Naive thymus-derived CD8-positive, alpha-beta T cell (primary cell): ENCODE measurements at places on chromosomes 7 and 10.

DNA sequence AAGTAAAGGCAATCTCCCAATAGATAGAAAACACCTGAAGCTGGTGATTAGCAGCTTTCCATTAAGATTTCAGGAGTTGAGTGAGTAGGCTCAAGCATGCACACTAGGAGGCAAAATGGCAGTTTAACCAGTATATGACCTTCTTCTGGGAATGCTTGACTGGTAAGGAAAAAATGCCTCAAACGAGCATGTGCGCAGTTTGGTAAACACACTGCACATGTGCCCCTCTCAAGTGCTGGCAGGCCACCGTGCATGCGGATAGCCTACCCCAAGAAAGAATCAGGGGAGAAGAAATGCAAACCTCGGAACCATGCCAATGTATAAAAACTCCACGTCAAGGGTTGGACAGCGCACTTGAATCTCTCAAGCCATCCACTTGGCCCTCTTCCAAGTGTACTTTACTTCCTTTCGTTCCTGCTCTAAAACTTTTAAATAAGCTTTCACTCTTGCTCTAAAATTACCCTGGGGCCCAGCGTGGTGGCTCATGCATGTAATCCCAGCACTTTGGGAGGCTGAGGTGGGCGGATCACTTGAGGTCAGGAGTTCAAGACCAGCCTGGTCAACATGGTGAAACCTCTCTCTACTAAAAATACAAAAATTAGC, 98.8 kb upstream of the CDK1 start:
- no peak for DNase-seq

GRCh38 chr7:20408467-20408826, 77.7 kb downstream of the ITGB8 start:
- no peak for DNase-seq

- no peak for DNase-seq
Observed at GRCh38 chr10:59020502-59020901, 155.9 kb upstream of the PHYHIPL start.

GRCh38 chr10:65950075-65950474, 975.8 kb upstream of the LRRTM3 start:
- no peak for DNase-seq

DNA sequence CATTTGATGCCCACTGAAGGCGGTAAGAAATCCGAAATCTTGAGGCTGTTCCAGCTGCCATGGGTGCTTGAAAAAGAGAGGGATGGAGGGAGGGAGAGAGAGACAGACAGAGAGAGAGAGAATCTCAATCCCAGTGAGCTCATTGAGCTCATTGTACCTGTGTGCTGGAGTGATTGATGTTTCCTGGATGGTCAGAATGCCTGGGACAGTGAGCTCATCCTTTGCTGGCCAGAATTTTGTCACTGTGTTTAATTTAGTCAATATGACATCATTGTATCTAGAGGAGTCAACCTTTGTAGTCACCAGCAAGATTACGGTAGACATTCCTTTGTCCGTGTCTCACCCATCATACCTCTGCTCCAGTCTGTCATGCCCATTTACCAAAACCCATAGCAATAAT, 625.4 kb upstream of the POM121L12 start:
- DNase-seq = no peak

GRCh38 chr10:22657566-22658225, 56.7 kb downstream of the PIP4K2A start:
- DNase-seq = no peak

DNA sequence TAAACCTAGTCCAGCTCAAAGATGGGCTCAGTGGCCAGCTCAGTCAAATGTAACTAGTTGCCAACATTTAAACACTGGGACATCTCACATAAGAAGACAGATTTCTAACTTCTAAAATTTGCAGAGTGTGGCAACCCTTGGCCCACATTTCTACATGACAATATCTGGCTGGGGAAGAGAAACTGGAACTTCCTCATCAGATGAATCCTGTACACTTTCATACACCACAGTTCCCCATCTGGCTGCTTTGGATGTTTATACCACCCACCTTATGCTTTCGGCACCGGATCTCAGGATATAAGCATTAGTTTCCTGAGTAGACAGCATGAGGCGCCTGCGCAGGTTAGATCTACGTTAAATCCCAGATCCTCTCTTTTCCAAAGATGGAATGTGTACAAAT, 199.3 kb downstream of the PRKG1 start:
- no peak for DNase-seq

GRCh38 chr7:131471250-131472004, 85.0 kb downstream of the PODXL start:
- no peak for DNase-seq

DNA sequence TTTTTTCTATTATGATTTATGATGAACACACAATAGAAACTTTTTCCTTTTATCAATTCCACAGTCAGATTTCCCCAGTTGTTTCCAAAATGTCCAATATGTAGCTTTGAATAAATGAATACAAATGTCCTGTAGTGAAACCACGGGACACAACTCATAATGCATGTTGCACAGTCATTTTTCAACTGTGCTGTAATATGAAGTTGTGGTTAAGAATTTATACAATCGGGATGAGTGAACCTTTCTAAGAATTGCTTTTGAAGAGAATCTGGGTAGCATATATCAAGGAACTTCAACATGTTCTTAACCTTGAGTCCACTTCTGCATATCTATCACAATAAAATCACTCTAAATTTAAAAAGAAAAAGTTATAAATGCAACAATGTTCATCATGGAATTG, 14.6 kb upstream of the ST7 start:
- no peak for DNase-seq

DNA sequence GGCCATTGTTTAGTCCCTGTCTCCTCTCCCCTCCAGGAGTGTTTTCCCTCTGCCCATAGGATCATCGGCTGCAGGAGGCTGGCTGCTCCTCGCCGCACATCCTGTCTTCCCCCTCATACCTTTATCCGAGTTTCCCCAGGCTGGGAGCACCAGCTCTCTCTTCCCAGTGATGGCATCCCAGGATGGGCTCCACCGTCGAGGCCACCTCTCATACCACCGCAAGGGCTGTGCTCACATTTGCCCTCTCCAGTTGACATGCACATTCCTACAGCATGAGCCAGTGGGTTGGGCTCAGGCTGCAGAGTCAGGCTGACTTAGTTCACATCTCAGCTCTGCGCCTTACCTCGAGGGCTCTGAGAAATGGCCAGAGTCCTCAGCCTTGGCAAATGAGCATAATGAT, 12.1 kb downstream of the HKDC1 start:
- DNase-seq = no peak

GRCh38 chr7:7970237-7970530, 1.6 kb downstream of the GLCCI1 start:
- no peak for DNase-seq

DNA sequence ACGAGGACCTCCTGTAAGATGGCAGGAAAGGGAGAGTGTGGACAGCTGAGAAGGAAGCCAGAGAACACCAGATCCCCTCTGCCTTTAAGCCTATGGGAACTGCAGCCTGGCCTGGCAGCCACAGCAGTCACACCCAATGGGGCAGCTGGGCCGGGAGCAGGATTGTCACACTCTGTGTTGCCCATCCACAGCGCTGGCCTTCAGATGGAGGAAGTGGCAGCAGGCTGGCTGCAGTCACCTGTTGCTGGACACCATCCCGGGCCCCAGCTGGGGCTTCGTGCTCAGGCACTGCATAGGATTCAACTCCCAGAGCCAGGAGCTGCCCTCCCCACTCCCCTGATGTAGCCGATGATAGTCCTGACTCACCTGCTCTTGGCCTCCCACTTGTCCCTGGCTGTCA, 114.4 kb downstream of the COL13A1 start:
- no peak for DNase-seq

DNA sequence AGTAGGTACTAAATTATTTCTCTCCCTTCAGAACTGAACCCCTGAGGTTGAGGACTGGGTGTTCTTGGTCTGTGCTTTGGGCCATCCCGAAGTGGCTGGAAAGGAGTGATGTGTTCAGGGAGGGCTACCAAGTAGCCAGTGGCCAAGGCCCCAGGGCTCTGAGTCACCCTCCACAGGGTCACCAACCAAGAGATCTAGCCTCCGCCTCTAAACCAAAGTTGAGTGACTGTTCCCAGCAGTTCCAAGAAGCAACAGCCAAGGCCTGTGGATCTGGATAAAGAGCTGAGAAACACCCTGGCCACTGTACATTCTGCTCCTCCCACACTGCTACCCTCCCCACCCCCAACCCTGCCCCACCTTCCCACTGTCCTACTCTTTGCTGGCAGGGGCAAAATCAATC, 35.5 kb upstream of the KCNMA1 start:
- DNase-seq = no peak
